Stimulated activated naive CD4-positive, alpha-beta T cell (primary cell): ENCODE measurements at places on chromosomes 3 and 15.
A peak's percentile ranks its signal among the peaks of the same experiment; 100 is the strongest.

GRCh38 chr15:89982315-89983055, 18.6 kb upstream of the ZNF710 start:
- DNase-seq, result no peak

GRCh38 chr3:137097386-137097785, 139.6 kb downstream of the IL20RB start:
- DNase-seq, result no peak

DNA sequence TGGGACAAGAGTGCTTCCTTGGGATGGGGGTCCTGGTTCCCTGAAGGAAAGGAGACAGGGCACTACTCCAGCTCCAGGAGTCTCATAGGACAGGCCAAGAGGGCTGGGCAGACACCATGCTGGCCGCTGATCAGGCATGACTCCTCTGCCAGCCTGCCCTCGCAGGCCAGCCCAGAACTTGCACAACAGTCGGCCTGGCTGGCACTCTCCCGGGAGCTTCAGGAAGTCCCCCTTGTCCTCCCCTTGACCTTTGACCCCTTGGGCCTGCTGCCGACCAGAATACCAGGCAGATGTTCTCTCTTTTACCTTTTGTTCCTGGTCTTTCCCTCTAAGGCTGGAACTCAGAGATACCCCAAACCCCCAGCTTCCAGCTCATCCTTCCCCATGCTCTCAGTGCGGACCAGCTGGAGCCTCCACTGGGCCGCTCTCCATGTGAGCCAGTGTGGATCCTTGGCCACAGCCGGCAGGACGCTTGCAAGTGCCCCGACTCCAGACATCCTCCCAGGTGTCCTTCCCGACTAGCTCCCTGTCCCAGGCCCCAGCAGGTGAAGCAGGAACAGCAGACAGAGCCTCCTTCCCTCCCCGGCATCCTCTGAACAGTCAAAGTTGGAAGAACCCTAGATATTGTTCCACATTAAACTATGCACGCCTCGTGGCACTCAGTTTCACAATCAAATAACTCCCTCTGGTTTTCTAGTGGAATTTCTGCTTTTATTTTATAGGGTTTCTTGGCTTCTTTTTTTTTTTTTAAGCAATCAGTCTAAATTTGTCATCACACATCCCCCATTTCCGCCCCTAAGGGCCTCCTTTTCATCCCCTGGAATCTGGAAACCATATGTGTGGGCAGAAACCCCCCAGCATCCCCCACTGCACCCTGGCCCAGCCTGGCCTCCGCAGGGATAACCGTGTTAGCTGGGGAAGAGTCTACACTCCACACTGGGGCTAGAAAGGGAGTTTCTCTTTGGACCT, 15.7 kb downstream of the VPS18 start:
- DNase-seq, result no peak

DNA sequence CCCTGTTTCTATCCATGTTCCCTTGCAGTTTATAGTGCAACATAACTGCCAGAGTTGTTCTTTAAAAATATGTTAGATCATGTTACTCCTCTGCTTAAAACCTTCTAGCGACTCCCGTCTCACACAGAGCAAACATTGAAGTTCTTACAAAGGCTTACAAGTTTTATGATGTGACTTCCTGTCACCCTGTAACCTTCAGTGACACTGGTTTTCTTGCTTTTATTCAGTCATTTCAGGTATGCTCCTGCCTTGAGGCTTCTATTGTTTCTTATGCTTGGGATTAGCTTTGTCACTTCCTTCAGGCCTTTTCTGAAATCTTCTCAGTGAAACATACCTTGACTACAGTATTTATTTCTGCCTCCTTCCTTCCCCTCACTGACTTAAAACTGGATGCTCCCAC, 252.1 kb downstream of the DOCK3 start:
- DNase-seq, result no peak

DNA sequence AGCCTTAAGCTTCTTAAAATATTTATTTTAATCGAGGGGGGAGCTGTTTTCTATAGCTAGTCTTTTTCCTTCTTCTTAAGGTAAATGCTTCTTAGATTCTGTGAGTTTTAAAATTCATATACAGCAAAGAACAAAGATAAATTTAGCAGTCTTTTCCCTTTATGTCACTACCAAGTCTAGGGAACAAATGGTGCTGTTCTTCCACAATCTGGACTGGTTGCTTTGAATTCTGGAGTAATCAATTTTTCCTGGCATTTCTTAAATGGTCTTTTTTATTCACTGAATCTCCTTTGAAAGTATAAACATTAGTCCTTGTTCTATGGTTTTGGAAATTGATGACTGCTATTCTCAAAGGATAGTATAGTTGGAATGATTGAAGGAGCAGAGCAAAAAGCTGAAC, 82.8 kb downstream of the CHL1 start:
- no peak for DNase-seq

GRCh38 chr15:87671289-87671688, 585.2 kb downstream of the NTRK3 start:
- no peak for DNase-seq

DNA sequence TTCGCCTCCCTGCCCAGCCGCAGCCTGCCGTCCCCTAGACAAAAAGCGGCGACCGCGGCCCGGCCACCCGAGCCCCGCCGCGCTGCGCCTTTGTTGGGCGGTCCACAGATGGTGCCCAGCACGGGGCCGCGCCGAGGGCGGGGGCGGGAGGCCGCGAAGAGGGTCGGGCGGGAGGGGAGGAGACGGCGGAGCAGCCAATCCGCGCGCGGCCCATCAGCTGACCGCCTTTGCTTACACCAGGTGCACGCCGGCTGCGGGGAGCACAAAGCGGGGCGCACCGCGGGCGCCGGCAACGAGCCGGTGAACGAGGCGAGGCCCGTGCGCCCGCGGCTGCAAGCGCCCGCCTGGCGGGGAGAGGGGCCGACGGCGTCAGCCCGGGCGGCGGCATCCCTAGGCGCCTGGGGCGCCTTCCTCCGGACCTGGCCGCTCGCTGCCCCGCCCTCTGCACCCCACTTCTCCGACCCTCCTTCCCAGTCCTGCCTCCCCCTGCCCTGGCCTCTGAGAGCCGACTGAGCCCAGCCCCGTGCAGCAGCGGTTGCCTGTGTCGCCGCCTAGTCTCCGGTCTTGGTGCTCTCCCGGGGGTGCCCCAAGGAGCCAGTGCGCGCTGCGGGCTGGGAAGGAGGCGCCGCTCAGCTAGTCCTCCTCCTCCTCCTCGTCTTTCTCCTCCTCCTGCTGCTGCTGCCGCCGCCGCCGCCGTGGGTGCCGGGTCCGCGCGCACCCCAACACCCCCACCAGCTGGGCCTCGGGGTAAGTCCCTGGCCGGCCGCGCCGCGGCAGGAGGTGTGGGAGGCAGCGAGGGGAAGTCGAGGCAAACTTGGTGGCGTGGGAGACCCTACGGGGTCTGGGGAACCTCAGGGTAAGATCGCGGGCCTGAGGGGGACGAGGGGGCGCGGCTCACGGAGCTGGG, at the start of gene LRRN1:
Gene LRRN1 (plus strand): TSS at position 259 of the 907 bp plus-strand sequence. CDS start 45,211 bp downstream, outside the sequence.
- DNase-seq, result peak; percentile 12

GRCh38 chr15:22878103-22878502, 39.6 kb downstream of the NIPA2 start:
- DNase-seq, result no peak

DNA sequence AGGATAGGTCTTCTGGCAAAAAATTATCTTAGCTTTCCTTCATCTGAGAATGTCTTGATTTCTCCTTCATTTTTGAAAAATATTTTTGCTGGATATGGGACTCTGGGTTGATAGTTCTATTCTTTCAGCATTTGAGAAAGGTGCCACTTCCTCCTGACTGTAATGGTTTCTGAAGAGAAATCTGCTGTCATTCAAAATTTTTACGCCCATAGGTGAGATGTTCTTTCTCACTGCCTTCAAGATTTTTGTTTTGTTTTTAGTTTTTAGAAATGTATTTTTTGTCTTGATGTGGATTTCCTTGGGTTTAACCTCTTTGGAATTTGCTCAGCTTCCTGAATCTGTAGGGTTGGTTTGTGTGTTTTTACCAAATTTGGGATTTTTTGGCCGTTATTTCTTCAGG, 37.1 kb upstream of the ATP2B2 start:
- DNase-seq, result no peak

GRCh38 chr3:192577811-192578210, 149.5 kb downstream of the FGF12 start:
- DNase-seq, result no peak

- DNase-seq, result no peak
Measured at GRCh38 chr3:55491296-55491816, 4.2 kb upstream of the WNT5A start.

DNA sequence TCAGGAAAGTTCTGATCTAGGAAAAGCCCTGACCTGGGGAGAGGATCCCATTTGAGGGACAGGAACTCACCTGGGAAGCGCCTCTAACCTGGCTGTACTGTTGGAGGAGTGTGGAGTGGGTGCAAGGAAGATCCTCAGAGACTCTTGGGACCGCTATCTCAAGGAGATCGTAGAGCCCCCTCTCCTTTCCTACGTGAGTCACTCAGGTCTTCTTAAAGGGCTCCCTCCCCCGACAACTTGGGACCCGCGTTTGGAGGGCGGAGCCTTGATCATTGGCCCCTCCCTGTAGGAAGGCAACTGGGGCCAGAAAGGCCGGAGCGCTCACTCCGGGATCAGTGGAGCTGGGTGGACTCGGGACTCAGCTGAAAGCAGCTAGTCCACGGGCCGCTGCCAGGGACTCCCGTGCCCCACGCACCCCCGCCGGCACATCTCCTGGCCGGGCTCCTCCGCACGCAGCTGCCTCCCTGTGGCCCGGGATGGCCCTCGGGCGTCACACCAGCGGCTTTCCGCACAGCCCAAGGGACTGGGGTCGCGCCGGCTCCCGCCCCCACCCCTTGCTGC, 520 bp downstream of the SLC26A6 start:
- DNase-seq, result peak; percentile 42

GRCh38 chr15:90599644-90600043, 69.9 kb downstream of the CRTC3 start:
- DNase-seq, result peak; percentile 27

DNA sequence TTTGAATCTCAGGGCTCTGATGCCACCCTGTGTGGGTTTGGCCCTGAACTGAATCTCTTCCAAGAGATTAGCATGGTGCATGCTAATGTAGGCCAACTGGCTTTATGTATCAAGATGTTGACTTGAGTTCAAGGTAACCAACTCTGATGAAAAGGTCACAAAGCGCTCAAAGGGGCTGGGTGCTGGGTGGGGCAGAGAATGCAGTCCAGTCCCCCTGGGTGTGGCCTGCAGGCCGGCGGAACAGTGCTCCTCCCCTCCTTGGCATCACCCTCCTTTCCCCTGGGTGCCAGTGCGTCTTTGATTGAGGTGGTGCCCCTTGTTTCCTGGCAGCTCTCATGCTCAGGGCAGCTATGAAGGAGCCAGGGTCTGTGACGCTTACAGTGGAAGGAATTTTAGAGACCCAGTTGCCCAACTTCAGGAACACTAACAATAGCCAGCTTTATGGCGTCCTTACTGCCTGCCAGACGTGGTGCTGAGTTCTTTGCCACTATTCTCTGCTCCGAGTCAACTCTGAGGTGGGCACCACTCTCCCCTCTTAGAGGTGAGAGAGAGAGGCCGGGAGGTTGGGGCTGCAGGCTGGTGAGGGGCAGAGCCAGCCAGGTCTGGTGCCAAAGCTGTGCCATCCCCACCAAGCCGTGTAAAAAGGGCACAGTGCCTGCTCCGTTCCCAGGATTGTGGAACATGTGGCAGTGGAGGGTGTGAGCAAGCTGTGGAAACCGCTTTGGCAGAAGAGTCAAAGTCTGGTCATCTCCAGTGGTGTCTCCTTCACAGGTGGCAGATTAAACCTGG, 9.8 kb downstream of the SYNM start:
- no peak for DNase-seq

DNA sequence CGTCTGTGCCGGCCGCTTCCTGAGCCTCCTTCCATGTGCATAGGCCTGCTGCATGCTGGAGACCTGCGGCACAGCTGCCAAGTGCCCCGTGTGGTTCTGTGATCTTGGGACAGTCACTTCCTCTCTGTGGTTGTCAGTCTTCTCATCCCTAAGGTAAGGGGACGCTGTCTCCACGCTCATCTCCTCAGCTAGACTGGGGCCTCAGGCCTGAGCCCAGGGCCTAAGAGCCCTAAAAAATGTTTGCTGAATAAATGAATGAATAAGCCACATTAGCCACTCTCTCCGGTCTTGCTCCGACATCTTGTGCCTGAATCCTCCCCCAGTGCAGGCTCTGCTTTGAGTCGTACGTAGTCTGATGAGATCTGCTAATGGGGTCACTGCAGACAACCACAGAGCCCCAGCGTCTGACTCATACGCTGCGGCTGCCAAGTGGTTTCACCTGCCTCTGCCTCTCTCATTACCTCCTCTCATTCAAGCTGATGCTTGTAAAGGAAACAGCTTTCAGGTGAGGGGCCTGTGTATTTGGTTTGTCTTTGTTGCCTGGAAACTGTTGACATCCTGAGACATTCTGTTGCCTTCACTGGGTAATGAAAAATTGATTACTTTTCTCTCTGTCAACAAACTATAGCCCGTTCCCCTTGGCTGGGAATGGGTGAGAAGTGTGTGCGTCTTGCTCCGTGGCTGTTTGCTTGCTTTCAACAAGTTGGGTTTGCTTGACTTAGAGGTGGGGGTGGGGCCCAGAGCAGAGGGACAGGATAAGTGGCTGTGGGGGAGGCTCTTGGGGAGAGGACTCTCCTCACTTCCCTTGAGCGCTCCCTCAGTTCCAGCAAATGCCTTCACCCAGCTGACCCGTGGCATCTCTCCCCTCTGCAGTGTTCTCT, 15.9 kb downstream of the RPLP1 start:
- DNase-seq, result peak; percentile 60

DNA sequence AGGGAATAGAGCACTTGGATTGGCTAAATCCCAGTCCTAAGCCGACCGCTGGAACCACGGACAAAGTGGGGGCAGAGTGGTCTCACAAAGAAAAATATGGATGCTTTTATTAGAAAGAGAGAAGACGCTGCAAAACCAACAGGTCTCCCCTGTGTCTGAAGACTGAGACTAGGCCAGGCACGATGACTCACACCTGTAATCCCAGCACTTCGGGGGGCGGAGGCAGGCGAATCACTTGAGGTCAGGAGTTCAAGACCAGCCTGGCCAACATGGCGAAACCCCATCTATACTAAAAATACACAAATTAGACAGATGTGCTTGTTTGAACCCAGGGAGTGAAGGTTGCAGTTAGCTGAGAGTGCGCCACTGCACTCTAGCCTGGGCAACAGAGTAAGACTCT, 61.8 kb downstream of the ZDHHC19 start:
- DNase-seq, result no peak

GRCh38 chr3:196995646-196996355, 27.2 kb upstream of the PIGZ start:
- DNase-seq, result no peak

DNA sequence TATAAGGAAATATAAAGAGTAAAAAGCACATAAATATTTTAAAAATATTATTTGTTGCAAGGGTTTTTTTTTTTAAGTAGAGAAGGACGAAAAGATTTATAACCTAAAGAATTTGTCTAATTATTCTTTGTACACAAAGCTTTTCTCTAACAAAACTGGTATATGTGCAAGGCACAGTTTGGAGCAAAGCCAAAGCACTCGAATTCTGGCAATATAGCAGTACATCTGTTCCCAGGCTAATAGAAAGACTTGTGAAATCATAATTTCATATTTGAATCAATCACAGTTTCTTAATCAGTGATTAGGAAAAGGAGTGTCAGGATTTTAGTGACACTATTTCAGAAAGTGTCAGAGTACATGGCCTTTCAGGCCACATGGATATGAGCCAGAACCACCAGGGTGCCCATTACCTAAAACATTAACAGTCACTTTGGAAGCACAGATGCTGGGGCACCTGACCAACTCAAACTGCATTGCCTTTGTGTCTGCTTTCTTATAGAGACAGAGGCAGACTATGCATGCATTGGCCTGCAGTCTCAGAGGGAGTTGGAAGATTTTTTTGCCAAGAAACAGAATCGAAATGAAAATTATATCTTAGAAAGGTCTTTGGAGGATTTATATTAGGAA, 651.8 kb upstream of the SGO1 start:
- DNase-seq, result no peak
